ENCODE measurements at places on chromosomes 1 and 21.

GRCh38 chr1:233625510-233625981 is 11.6 kb downstream of the KCNK1 start:
- DNase-seq: no peak

GRCh38 chr1:92839442-92839841 is 7.6 kb downstream of the RPL5 start:
- DNase-seq: no peak

DNA sequence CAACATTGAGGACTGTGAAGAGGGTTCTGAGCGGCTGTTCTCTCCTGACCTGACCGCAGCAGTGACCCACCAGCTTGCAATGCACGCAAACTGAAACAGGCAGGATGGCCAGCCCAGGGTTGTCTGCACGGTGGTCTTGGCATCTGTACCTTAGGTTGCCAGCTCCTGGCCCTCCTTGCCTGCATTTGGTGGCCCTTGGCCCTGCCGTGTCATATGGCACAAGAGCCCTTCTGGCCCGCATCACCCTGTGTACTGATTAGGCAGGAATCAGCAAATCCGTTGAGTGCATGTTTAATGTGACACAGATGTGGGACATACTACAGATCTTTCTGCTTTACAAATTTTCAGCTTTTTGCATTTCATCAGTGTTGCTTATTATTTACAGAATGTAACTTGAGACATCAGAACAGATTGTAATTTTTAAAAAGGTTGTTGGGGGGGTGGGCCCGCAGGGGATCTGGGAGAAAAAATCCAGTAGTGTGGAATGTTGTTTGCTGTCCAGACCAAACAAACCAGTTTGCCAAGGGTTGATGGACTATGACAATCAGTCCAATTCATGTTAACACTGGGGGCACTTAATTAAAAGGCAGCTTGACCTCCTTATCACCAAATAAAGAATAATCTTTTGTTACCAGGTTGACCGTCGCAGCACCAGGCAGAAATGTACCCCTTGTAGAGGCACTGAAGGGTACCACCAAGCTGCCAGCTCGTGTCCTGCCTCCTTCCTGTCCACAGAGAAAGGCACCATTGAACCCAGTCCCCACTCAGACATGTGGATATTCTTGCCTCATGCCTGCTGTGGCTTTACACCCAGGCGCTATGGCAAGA is 132.6 kb downstream of the DHRS3 start:
- peak; percentile 24 for DNase-seq

GRCh38 chr1:84745857-84746256 is 55.6 kb upstream of the SSX2IP start:
- DNase-seq: no peak

Data from AG08396 (cell line).